ENCODE measurements at places on chromosomes 16 and 17.

DNA sequence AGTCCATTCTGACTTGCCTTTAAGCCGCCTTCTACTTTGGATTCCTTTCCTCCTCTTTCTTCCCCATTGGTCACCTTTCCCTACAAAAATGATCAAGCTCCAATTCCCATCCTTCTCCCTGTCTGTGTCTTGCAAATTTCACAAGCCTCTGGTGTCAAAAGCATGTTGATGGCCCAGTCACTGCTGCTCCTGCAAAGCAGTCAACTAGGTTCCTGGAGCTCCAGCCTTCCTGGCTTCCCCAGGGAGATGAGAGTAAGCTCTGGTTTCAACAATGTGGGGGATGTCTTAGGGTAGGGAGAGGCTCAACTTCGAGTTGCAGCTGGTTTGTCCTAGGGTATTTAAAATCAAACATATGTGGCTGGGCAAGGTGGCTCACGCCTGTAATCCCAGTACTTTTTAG is 36.1 kb upstream of the HELZ start:
- no peak for DNase-seq

- DNase-seq = no peak
Measured at GRCh38 chr17:42125565-42125964, 3.0 kb downstream of the HSPB9 start.

DNA sequence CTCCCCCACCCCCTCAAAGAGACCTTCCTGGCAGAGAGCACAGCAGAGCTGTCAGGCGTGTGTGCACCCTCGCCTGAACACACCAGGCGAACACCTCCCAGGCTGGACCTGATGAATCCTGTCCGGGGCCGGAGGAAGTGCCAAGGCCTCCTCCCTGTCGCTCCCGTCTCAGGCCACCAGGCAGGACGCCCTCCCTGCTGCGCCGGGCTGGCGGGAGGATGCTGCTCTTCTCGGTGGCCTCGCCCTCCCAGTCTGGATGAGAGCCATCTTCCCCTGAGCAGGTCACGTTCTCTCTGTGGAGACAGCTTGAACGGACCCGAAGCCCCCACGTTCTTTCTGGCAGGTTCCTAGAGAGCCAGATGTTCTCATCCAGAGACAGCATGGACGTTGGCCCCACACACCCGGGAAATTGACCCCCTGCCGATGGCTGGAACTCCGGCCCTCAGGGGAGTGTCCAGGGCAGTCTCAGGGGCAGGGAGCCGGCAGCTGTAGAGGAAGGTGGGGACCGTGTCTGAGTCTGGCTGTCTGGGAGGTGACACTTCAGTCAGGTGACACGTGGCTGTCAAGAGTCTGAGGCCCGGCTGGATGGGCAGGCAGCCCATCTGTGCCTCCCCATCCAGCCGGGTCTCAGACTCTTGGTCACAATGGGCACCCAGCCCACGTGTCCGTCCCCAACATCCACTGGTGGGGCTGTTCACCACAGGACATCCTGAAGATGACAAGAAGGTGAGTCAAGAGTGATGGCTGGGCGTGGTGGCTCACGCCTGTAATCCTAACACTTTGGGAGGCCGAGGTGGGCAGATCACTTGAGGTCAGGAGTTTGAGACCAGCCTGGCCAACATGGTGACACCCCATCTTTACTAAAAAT is 5.0 kb upstream of the TIMP2 start:
- DNase-seq = no peak

- DNase-seq = no peak
Measured at GRCh38 chr16:28308794-28309584, 16.7 kb downstream of the SBK1 start.

DNA sequence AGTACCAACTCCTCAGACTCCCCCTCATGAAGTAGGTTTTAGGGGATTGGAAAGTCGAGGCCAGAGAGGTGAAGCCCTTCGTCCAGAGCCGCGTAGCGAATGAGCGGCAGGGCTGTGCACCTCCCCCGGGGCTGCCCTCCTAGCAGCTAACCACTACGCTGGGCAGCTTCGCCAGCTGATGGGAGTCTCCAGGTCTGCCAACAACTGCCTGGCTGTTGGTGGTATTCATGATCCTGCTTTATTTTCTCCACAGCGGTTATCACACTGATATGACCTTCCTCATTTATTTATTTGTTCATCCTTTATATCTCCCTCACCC is 773 bp upstream of the NETO2 start:
- DNase-seq = no peak

DNA sequence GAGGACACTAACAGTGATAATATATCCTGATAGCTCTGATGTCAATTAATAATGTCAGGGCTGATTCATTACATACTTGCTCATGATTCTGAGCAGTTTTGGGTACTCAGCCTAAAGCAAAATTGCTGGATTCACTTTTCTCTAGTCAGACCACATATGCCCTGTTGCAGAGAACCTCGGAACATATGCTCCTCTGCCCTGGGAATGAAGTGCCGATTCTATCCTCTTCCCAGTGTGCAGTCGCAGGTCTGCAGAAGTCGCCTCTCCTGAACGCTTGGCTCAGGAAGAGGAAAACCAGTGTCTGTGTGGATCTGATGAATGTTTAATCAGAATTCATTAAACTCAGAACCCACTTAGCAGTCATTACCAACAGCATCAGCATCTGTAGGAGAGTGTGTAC is 34.5 kb downstream of the ABCC12 start:
- no peak for DNase-seq

- no peak for DNase-seq
Measured at GRCh38 chr16:76195056-76195455, 82.1 kb upstream of the CNTNAP4 start.

GRCh38 chr16:75246504-75247205 is 4.8 kb downstream of the BCAR1 start:
- no peak for DNase-seq

- DNase-seq = no peak
Measured at GRCh38 chr16:85724936-85725335, 26.0 kb downstream of the C16orf74 start.

GRCh38 chr16:24853830-24854229 is 8.1 kb downstream of the SLC5A11 start:
- peak; percentile 10 for DNase-seq

DNA sequence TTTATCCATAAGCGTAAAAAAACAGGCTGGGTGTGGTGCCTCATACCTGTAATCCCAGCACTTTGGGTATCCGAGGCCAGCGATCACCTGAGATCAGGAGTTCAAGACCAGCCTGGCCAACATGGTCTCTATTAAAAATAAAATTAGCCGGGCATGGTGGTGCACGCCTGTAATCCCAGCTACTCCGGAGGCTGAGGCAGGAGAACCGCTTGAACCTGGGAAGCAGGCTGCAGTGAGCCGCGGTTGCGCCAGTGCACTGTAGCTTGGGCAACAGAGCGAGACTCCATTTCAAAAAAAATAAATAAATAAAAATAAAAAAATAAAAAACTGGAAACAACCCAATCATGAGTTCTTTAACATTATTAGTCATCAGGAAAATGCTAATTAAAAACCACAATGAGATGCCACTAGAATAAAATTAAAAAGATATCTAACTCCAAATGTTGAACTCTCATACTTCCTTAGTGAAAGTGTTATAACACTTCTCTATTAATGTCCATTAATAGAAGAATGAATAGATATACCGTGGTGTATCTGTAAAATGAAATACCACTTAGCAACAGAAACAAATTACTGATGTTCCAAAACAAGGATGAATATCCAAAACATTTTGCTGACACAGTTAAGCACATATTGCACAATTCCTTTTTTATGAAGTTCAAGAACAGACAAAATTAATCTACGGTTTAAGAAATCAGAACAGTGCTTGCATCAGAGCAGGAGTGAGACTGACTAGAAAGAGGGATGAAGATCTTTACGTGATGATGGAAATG is 13.1 kb downstream of the MPHOSPH6 start:
- no peak for DNase-seq
